ENCODE measurements at places on chromosomes 7 and 10. TPM values are rescaled to one million over a fixed set of nuclear protein-coding genes. Genes with fewer than 3 reads are reported as not detected.

OR9A2 gene
- polyA plus RNA-seq, result not detected

DNA sequence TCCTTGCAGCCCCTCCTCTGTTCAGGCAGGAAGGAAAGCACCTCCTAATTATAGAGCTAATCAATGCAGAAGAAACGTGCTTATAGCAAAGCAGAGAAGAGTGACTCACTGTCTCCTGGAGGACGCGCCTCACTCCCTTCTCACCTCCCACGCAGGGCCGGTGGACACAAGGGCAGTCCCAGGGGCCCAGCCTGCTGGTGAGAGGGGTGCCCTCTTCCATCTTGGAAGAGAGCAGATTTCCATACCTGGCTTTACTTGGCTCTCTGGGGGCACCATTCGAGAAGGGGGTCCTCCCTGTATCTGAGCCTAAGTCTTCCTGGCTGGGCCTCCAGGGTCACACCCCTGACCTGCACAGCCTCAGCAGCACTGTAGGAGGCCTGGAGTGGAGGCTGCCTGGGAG lies 55.8 kb downstream of the RASGEF1A start:
- DNase-seq, result peak; percentile 67

DNA sequence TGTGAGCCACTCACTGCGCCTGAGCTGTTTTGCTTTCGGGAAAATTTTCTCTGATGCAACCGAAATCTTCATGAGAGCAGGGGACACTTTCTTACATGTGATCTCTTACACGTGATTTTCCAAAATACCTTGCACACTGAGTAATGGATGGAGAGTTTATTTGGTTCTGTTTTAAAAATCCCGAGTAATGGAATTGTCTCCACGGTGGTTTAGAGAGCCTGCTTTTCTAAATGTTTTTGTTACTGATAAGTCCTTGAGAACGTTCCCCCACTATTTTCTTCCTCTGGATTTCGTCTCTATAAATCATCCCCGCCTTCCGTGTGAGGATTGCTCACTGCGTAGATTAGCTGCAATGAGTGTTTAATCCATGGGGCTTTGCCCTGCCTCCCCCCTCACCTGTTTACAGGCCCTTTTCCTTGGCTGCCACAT lies 25.7 kb downstream of the CAMK1D start:
- DNase-seq, result no peak

DNA sequence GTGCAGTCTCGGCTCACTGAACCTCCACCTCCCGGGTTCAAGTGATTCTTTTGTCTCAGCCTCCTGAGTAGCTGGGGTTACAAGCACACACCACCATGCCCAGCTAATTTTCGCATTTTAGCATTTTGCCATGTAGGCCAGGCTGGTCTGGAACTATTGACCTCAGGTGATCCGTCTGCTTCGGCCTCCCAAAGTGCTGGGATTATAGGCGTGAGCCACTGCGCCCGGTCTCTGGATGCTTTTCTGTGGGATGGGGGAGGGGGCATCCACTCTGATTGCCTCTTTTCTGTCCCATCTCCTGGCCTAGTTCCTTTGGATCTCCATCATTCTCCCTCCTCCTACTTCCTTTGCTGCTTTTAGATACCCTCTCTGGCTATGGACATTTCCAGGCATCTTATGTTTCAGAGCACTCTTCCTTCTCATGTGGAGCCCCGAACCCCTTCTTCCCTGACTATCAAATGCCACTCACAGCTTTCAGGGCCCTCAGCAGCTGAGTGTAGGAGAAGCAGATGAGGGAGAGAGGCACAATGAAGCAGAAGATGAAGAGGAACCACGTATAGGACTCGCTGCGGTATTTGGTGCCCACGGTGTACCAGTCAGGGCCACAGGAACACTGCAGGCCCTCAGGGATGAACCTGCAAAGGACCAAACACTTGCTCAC lies 1.4 kb downstream of the OPN1SW start:
- DNase-seq, result no peak

DNA sequence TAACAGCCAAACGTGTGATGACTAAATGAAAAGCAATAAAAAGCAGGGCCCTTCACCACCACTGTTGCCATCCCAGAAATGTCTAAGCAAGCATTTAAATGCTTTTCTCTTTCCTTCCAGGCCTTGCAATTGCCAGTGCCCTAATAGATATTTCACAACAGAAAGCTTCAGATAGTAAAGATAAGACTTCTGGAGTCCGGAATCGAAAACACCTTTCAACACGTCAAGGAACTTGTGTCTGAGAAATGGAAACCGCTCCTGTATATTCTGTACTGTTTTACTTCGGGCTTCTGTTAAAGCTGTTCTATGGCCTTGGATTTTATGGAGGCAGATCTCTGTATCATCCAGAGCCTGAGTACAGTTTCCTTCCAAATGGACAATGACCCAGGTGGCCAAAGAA lies 328.5 kb downstream of the GFRA1 start:
- DNase-seq, result no peak

DNA sequence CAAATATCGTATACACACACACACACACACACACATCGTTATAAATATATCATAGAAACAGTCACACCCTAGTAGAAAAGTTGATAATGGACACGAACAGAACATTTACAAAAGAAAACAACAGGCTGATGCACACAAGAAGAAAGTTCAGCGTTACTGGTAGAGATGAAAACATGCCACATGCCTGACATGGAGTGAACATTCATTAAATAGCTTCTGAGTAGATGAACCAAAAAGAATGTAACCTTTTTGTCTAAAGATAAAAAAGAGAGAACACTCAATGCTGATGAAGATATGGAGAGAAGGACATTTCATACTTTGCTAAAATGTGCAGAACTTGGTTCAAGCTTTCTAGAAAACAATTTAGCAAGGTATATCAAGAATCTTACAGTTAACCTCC lies 173.4 kb upstream of the KLF14 start:
- no peak for DNase-seq
